ENCODE measurements at places on chromosomes 4 and X.

DNA sequence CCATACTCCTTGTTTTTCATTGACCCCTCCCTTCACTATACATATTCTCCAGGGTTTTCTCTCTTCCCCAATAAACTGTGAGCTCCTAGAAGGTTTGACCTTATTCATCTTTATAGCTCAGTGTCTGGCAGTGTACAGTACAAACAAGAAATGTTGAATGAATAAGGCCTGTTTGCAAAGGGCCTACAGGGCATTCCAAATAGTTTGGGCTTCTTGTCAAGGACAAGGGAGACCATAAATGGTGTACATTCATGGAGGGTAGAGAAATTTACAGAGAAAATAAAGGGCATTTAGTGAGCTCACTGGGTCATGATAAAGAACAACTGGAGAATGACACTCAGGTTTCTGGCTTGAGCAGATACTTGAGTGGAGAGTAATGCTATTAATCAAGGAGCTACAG, 47.5 kb upstream of the EIF1AX start:
- no peak for DNase-seq

DNA sequence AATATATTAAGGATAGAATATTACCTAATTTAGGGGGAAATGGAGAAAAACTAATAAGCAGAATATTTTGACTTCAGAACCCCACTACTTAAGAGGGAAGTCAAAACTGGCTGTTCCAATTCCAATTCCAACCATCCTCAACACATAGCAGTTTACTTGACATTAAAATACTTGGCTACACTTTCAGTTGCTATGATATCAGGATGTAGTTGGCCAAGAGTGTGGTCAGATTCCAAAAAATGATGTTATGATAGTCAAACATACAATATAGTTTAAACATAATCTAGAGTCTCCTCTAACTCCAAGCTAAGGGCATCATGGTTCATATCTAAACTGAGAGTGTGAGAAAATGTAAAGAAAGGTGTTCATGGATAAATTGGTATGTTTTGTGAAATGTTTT, 16.5 kb upstream of the SMIM14 start:
- no peak for DNase-seq

GRCh38 chr4:36310793-36311192, 29.4 kb downstream of the DTHD1 start:
- DNase-seq: peak; percentile 43

DNA sequence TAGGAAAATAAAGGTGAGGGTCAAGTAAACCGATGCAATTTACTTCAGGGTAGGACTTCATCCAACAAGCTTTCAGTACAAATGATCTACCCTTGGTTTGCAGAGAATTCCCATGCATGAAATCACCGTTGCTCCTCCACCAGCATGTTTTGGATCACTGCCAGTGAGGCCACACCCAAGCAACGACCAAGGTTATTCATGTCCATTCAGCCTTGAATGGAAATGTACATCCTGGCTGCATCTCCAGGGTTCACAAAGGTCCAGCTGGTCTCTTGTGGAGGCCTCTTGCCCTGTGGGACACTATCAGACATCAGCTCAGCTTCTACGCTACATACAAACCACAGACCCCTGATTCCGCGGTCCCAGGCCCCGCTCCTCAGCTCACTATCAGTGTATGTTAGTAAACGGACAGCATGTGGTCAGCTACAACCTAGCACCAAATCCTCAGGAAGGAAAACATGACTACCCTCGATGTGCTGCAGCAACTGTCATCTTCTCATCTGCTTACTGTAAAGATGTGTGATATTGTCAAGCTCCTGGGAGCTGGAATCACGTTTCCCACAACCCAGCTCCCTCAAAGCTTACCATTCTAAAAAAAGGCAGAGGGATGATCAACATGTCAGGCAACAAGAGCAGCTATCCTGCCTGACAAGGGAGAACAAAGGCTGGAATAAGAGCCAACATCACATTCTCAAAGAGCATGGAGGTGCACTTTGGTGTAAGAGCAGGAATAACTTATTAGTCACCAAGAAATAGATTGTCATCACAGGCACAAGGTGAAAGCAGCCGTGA, 4.9 kb downstream of the LYAR start:
- peak; percentile 71 for DNase-seq

DNA sequence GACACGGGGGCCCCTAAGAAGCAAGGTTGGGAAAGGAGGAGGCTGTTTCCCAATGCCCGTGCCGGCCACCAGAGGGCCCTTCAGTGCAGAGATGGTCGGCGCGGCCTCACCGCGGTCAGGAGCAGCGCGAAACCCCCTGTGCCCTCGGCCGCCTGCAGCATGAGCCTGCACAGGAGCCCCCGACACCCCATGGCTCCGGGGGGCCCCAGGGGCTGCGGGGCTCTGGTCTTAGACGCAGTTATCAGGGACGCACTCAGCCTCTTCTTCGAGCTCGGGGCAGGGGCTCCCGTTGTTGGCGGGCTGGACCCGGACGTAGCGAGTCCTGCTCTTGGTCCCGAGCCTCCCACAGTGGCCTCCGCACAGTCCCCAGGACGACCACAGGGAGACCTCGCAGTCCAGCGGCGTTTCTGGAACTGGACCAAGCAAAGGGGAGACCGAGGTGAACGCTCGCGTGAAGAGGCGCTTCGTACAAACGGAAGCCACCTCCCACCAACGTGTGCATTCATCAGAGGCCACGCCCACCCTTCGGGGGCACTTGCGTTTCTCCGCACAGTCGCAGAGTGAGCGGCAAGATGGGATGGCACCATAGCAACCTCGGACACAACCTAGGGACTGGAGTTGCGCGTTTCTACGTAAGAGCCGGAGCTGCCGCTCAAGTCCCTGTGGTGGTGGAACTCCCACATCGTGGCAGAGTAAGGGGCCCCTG, 5.0 kb downstream of the SPON2 start:
- peak; percentile 36 for DNase-seq

- no peak for DNase-seq
These were observed 107.4 kb downstream of the MAML3 start for GRCh38 chr4:140046543-140046942.

DNA sequence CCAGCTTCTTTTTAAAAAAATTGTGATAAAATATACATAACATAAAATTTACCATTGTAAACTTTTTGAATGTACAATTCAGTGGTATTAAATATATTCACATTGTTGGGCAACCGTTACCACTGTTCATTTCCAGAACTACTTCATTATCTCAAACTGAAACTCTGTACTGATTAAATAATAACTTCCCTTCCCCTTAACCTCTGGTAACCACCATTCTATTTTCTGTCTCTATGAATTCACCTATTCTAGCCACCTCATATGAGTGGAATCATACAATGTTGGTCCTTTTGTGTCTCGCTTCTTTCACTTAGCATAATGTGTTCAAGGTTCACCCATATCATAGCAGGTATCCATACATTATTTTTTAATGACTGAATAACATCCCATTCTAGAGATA, 8.3 kb downstream of the GPR50 start:
- DNase-seq: no peak

DNA sequence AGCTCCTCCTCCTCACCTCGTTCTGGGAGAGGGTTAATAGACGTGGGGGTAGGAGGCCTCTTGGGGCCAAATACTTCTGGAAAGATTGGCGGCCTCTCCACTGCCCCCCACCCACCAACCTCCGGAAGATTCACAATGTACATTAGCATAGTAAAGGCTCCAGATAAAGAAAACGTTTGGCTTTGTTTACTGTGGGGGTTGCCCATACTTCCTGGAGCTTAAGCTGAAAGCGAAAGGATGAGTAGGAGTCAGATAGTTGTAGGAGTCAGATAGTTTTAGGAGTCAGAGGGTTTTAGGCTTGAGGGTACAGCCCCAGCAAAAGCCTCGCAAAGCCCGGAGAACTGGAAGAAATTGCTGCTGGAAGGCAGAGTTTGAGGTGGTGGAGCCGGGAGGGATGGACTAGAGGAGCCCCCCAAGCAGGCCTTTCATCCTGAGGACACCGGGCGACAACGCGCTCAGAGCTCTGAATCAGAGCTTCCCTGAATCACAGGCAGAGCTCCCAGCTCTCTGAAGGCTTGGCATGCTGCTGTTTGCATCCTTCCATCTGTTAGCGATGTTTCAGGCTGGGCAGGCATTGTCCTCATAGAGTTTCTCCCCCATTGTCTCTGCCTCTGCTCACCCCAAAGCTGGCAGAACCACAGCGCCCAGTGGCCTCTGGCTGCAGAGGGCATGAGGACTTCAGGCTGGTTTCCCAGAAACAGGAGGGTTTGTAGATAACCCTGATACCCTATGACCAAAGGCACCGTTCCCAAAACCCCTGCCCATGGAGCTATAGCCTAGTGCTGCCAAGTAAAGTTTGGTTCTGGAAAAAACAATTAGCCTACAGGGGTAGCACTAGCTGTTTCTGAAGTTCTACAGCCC, 280.7 kb downstream of the BCOR start:
- DNase-seq: peak; percentile 3

- peak; percentile 38 for DNase-seq
These were observed 351.9 kb upstream of the FTHL17 start for GRCh38 chrX:31423609-31424189.

- DNase-seq: no peak
These were observed 32.0 kb downstream of the STIM2 start for GRCh38 chr4:26892480-26893150.

DNA sequence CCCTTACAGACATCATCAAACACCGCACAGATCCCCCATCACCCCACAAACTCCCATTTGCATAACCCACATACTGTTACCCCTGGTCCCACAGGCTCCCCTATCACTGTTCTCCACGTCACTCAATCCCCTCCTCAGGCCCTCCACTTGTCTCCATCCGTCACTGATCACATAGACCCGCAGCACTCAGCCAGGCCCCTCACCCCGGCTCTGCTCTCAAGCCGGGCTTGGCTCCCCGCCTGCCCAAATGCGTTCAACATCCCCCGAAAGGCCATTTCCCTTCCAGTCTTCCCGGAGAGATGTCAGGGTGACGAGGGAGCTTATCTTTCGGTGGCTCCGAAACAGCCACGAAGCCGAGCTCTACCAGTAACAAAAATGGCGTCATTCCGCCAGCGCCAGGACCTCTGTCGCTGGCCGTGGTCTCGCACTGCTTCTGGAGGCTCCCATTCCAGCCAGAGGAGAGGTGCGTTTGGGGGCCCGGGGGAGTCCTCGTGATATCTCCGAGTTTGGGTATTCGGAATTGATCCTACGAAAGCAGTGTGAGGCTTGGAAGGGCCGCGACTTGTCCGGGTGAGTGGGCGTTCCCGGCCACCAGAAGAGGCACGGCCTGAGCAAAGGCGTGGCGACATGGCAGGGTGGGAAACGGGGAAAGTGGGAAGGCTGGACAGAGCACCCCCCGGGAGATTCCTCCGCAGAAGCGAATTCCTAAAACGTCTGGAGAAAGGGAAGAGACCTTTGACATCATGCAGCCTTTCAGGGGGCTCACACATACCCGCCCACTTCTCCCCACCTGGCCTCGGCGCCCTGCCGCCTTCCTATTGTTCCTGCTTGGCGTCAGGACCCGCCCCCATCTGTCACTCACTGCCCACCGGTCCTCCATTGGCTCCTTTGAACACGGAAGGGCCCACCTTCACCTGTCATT, at the start of gene ZNF630:
ZNF630 (minus strand) TSS at position 577 of the 922 bp plus-strand sequence. CDS start 4,754 bp downstream, outside the sequence.
- no peak for DNase-seq

DNA sequence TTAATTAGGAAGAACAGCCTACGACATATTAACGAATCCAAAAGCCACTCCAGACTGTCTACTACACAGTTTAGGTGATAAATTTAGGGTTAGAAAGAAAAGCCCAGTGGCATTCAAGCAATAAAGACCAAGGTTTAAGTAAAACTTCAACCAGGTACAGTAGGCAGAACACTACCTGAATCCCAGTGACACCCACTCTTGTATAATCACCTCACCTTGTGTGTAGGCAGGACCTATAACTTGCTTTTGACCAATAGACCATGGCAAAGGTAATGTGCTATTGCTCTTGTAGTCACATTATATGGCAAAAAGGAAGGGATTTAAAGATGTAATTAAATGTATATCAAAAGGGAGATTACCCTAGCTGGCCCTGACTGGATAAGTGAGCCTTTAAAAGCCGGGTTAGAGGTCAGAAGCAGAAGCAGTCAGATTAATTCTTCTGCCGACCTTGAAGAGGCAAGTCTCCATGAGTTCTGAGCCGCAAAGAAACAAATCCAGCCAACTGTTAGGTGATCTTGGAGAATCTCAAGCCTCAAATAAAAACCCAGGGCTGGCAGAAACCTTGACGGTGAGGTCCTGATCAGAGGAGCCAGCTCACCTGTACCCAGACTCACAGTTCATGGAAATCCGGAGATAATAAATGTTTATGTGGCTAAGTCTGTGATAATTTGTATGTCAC, 8.8 kb downstream of the FSTL5 start:
- DNase-seq: no peak

- no peak for DNase-seq
These were observed 19.0 kb upstream of the SLC2A9 start for GRCh38 chr4:10040049-10040892.

DNA sequence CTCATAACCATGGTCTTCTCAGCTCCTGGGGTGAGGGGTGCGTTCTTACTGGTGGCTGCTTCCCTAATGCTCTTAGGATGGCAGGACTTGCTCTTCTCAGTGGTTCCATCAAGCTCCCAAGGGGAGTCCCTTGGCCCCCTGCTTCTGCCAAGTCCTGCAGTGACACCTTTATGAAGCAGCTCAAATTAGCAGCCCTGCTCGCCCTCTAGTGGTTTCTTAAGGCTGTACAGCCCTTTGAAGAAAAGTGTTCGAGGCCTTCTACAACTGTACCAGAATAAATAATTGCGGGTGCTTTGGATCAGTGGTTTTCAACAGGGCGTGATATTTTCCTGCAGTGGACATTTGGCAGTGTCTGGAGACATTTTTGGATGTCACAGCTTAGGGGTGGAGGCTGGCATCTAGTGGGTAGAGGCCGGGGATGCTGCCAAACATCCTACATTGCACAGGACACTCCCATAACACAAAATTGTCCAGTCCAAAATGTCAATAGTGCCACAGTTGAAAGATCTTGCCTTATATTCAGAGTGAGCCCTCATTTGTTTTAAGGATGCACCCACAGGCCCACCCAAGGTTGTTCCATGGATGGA, 204.7 kb upstream of the S100G start:
- DNase-seq: peak; percentile 11

DNA sequence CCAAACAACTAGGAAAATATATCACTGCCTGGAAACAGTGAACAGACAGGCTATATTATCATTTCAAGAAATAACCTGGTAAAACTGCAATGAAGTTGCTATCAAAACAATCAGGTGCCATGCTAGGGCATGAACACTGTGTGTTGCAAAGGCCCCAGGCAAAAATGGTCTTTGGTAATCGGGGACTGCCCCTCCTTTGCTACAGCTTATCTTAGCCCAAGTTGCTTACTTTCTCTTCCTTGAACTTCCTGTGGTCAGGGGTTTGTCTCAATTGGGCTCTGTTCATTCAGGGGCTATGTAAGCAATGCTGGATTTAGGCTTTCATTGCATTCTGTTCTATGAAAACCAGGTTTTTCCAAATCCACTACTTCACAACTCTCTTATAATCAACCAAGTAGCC, 30.4 kb downstream of the SCML1 start:
- no peak for DNase-seq
